SW 1271 (cell line): ENCODE measurements at places on chromosomes 1 and 21.

DNA sequence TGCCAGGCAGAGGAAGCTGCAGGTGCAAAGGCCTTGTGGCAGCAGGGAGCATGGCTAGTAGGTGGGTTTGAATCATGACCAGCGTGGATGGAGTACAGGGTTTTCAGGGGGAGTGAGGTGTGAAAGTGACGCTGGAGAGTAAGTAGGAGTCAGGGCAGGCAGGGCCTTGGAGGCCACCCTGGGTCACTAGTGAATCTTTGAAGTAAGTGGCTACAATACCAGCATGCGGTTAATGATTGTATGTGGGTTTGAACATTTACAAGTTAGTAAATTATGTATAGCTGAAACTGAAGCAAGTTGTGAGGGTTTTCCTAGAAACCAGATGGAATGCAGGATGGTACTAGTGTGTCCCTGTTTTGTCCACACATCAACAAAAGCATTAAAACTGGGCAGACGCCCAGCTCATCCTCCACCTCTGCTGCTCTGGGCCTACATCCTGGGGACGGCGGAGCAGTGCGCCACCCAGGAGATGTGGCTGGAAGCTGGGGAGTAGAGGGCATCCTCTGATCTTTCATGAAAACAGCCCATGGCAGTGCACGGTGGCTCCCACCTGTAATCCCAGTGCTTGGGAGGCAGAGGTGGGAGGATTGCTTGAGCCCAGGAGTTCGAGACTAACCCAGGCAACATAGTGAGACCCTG is 41.2 kb upstream of the B3GALNT2 start:
- DNase-seq: no peak

- DNase-seq: no peak
Measured at GRCh38 chr1:72837781-72838180, 555.4 kb upstream of the NEGR1 start.

GRCh38 chr1:236550961-236551851 is 27.4 kb downstream of the LGALS8 start:
- no peak for DNase-seq

DNA sequence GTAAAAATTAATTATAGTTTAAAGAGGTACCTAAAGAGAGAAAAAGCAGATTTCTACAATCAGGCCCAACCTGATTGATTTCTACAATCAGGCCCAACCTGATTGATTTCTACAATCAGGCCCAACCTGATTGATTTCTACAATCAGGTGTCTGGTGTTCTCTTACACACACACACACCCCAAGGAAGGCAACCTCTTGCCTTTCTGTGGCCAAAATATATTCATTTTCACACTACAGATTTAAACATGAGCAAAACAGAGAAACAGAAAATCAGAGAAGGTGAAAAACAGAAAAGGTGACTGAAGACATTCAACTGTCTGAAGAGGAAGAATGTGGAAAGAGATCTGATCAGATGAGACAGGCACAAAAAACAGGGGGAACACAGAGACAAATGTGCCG is 104.5 kb downstream of the SMYD2 start:
- DNase-seq: no peak

GRCh38 chr1:213017447-213018273 is 2.0 kb upstream of the ANGEL2 start:
- no peak for DNase-seq
